ENCODE measurements at places on chromosomes 11 and 22. TPM values are rescaled to one million over a fixed set of nuclear protein-coding genes. Genes with fewer than 3 reads are reported as not detected.

- no peak for DNase-seq
Observed at GRCh38 chr11:38718049-38718448, 2120.0 kb upstream of the RAG2 start.

GRCh38 chr22:17369439-17370025, at the start of gene CECR2:
TSS of gene CECR2 (plus strand) at chr22:17369460. CDS start at chr22:17369784, 324 bp downstream.
- DNase-seq: no peak

DNA sequence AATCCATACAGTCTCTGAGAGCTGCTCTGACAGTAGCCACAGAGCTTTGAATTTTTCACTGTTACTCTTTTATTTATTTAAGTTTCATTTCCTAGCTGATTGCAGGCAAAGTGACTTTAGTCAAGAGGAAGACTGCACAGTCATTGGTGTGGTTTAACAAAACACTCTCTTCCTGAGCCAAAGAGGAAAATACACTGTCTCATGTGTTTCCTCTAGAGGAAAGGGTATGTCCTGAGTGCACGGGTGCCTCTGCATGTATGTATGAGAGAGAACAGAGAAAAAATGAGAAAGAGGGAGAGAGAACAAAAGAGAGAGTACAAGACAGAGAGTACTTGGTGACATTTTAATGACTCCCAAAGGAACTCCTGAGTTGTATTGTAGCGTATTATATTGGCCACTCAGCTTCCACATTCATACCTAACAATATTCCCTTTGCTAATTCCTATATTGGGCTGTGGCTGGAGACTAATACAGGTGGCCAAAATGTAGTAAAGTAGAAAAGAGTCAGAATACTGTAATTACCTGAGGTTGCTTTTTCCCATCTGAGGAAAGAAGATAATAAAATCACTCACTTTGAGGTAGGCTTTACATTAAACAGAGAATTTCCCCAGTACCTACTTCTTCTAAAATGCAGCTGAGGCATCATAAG, at the start of gene OR4D9:
Gene OR4D9, plus strand, starts transcription at position 599 of the 649 bp plus-strand sequence. CDS start 3,374 bp downstream, outside the sequence.
- no peak for DNase-seq

DNA sequence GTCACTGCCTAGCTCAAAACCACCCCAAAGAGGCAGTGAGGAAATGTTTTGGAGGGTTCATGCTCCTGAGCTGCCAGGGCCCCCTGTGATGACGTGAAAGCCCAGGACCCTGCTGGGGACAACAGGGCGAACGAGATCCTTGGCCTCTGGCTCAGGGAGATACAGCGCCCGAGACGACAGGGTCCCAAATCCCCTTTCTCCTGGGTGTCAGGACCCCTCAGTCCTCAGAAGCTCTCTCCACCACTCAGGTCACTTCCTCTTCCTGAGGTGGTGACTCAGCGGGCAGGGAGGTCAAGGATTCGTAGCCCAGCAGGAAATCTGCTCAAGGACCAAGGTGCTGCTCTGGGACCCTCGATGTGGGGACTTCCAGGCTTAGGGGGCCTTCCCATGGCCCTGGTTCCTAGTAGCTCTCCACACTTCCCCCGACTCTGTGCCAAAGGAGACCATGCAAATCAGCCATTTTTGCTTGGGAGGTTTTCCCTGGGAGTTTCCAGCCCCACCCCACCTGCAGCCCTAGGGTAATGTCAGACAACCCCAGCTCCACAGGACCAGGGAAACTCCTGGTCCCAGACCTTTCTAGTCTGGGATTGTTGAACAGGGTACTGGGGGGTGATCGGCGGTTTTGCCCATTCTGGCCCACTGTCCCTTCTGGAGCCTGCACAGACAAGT, 12.8 kb downstream of the BCL9L start:
- no peak for DNase-seq

- peak; percentile 47 for DNase-seq
Observed at GRCh38 chr11:133834682-133835592, 10.4 kb downstream of the SPATA19 start.

- DNase-seq: no peak
Observed at GRCh38 chr11:34978236-34979191, 62.1 kb downstream of the PDHX start.

- no peak for DNase-seq
Observed at GRCh38 chr11:38950867-38951266, 2352.8 kb upstream of the RAG2 start.

DNA sequence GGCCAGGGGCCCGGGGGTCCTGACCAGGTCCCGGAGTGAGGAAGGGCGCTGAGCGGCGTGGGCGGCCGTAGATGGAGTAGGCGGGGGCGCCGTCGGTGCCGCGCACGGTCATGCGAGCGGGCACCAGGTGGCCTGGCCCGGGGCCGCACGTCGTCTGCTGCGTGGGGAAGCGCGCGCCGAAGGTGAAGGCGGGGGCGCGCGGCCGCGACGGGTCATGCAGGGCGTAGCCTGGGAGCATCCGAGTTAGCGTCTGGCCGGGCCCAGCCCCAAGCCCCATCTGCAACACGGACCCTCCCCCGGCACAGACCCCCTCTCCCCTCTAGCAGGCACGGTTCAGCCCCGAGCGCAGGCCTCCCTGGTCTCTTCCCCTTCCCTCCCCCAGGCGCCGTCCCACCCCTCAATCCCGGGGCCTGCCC, 1.7 kb upstream of the TYMP start:
- DNase-seq: no peak

DNA sequence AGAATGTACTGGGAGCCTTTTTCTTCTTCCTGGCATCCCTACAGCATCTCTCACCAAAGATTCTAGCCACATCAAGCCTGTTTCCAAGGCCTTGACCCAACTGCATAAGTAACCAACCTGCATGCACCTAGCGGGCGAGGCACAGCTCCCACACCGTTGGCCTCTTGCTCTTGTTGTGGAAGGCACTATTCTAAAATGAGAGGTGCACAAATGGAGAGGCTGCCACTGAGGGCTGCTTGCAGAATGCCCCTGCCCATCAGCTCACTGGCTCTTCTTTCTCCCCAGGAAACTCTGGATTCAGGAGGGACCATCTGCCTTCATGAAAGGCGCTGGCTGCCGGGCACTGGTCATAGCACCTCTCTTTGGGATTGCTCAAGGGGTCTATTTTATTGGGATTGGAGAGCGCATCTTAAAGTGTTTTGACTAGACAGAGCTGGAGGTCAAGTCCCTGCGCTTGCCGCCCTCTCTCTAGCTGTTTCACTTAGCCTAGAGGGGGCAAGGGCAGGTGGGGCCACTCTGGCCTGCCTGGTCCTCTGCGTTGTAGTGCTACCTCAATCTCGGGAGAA, 26.6 kb downstream of the SLC25A18 start:
- DNase-seq: no peak

DNA sequence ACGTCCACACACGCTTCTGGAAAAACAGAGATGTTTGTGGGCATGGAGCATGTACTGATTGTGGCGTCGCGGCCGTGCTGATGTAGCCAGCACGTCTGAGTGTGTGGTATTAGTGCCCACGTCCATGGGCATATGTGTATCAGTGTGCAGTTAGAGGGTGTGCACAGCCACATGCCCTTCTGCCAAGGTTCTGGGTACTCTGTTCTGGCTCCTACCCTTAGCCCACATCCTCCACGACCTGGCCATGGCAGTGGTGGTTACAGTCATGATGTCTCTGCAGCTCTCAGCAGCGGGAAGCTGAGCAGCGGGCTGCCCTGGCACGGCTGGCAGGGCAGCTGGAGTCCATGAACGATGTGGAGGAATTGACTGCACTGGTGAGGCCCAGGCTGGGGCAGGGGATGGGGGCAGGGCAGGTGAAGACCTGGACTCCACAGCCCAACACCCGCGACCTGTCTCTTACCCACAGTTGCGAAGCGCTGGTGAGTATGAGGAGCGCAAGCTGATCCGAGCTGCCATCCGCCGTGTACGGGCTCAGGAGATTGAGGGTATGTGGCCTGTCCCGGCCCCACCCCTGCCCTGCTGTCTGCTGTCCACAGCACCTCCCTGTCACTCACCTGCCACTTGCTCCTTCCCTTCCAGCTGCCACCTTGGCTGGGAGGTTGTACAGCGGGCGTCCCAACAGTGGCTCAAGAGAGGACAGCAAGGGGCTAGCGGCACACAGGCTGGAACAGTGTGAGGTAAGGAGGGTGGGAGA, 7.3 kb downstream of the SMTN start:
- DNase-seq: no peak

DNA sequence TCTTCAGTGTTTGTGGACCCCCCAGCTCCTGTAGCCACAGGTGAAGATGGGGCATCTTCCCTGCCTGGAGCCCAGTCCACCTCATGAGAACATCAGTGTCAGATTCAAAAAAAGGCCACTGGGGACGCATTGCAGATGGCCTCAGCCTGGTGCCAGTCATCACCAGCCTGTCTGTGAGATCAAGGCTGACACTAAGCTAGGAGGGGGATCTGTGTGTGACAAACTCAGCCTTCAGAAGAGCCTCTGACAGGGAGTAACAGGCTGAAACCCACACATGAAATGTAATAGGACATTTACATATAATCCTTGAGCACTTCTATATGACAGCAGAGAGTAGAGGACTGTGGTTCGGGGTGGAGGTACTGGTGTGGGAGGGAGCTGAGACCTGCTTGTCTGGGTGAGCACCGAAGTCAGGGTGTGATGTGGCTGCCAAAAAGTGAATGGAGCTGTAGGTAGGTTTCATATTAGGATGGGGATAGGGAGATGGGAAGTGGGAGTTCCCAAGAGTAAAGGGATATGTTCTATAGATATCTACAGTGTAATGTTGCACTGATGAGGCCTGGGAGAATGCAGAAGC, 20.5 kb upstream of the CCDC134 start:
- DNase-seq: no peak

DNA sequence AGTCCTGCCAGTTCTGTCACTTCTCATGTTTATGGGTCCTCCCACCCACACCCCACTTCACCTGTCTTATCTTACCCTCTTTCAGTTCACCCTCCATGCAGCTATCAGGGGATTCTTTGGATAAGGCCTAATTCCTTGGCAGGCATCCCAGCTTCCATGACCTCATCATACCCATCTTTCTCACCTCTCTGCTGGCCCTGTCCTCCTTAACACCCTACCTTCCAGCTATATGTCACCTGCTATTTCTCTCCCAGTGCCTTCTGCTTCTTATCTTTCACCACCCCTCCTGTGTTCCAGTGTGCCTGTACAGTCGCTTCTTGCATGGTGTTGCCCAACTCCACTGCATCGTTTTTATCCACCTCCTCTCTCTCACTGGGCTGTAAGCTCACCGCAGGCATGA, 28.3 kb downstream of the SNU13 start:
- no peak for DNase-seq

DNA sequence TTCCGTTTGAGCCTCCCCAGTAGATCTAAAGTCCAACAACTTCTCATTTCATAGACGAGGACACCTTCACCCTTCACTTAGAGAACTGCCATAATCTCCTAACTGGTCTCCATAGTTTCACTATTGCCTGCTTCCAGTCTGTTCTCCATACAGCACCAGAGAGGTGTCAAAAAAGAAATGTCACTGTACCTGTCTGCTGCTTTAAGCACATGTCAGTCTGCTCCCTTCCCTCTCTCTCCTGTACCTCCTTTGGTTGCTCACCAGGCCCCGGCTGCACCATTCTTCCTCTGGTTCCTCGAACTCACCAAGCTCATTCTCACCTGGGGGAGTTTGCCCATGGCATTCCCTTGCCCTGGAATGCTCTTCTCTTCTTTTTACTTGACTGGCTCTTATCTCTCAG, 75.8 kb downstream of the NAV2 start:
- no peak for DNase-seq

DNA sequence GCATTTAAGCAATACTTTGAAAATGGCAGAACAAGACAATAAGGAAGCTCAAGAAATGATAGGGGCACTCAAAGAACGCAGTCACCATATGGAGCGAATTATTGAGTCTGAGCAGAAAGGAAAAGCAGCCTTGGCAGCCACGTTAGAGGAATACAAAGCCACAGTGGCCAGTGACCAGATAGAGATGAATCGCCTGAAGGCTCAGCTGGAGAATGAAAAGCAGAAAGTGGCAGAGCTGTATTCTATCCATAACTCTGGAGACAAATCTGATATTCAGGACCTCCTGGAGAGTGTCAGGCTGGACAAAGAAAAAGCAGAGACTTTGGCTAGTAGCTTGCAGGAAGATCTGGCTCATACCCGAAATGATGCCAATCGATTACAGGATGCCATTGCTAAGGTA, 51.9 kb downstream of the SPECC1L start:
- no peak for DNase-seq

- DNase-seq: no peak
Observed at GRCh38 chr22:44133901-44134571, 46.7 kb upstream of the PARVG start.

GRCh38 chr11:123193742-123194141, 1.3 kb downstream of the CLMP start:
- no peak for DNase-seq

DNA sequence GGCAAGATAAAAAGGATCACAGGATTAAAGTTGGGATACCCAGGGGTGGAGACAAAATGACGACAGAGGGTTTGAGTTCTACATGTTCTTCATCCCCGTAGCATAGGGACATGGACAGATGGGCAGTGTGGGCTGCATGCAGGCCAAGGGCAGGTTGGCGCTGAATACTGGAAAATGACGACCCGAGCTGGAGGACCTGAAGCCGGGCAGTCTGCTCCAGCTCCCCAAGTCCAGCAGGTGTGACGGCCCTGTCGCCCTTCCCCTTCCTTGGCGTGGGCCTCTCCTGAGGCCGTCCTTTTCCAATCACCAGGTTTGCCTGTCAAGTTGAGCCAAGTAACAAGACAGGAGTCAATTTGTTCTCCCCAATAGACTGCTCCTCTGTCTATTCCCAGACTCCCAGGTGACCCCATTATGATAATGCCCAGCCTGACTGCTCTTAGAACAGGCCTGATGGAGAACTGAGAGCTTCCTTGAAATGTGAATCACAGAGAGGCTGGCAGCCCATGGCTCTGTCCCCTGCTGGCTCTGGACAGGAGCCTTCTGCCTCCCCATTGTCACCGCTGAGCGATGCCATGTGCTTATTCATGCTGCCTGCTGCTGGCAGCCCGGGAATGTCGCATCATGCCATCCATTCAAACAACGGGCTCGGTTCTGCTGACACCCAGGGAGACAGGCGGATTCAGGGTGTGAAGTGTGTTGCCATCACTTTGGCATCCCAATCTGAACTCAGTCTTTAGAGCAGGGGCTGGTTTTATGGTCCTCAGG, 392.1 kb downstream of the NTM start:
- DNase-seq: no peak

GRCh38 chr11:41134971-41135370, 324.5 kb downstream of the LRRC4C start:
- DNase-seq: no peak

Gene GNG3
- not detected for total RNA-seq

Gene SGSM1
- total RNA-seq: 5.1 TPM

Gene TRIM29
- 0.54 TPM for total RNA-seq

Gene SLC22A25
- not detected for total RNA-seq

Gene OR8D1
- total RNA-seq: not detected

Gene E2F8
- total RNA-seq: 18.4 TPM

Gene MS4A4E
- total RNA-seq: not detected

Gene SWAP70
- total RNA-seq: 20.6 TPM

Gene PPME1
- 68.3 TPM for total RNA-seq

Data from HCT116 (cell line).